AG10803 (cell line): ENCODE measurements at places on chromosomes 7 and 10.

GRCh38 chr10:132516771-132517725, 20.5 kb upstream of the INPP5A start:
- peak; percentile 97 for DNase-seq

GRCh38 chr10:76112826-76113150, 681.4 kb downstream of the LRMDA start:
- no peak for DNase-seq

DNA sequence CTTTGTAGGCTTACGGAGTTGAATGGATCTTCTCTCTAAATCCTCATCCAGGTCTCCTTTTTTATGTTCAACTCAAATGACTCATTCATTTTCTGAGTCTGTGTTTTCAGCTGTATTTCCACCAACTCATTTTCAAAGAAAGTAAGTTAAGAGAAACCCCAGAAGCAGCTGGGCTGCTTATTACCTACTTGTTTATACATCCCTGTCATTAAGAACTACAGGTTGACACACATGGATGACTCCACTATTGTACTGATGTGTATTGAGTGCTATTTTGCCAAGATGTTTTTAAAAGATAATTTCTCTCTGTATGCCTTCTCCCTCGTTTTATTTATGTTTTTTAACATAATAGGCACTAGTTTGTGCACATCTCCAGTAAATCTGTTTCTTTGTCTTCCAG, 41.9 kb downstream of the DGKI start:
- no peak for DNase-seq

- no peak for DNase-seq
These were observed 179.3 kb downstream of the XPNPEP1 start for GRCh38 chr10:109744020-109744419.

- DNase-seq = peak; percentile 53
These were observed 356.4 kb downstream of the TNS3 start for GRCh38 chr7:47225387-47226131.
